Osteoblast (primary cell): ENCODE measurements at places on chromosomes 1 and 21. TPM values are rescaled to one million over a fixed set of nuclear protein-coding genes. Genes with fewer than 3 reads are reported as not detected.

Gene SPRR5
- not detected in 2 replicates for total RNA-seq

Gene RNF186
- total RNA-seq = not detected in 2 replicates

Gene SPRR2B
- not detected in 2 replicates for total RNA-seq

Gene BRDT
- not detected in 2 replicates for total RNA-seq

Gene SPRR4
- not detected in 2 replicates for total RNA-seq

Gene DRAXIN
- under 0.01 TPM in 2 replicates for total RNA-seq

Gene EPHX1
- total RNA-seq = 67.0 and 77.2 TPM in 2 replicates

Gene TACSTD2
- total RNA-seq = under 0.01 and 0.29 TPM in 2 replicates

Gene CD84
- total RNA-seq = 0.29 and 0.36 TPM in 2 replicates

Gene CNIH3
- total RNA-seq = 3.6 and 9.7 TPM in 2 replicates

Gene CD1D
- total RNA-seq = under 0.01 TPM in 1 of 2 replicates, not detected in the other

Gene RUNX1
- 40.9 and 60.4 TPM in 2 replicates for total RNA-seq

Gene CGN
- total RNA-seq = not detected in 2 replicates

Gene THEMIS2
- 16.8 and 17.4 TPM in 2 replicates for total RNA-seq

Gene HCN3
- total RNA-seq = 2.5 and 2.9 TPM in 2 replicates

Gene NTRK1
- 0.36 and 0.88 TPM in 2 replicates for total RNA-seq

Gene CYP4A22
- total RNA-seq = not detected in 2 replicates

Gene PRDM16
- 6.5 and 8.3 TPM in 2 replicates for total RNA-seq

Gene S100A7
- not detected in 2 replicates for total RNA-seq

Gene SMPDL3B
- total RNA-seq = under 0.01 TPM in 1 of 2 replicates, not detected in the other

Gene OR2L8
- total RNA-seq = not detected in 2 replicates

Gene IL6R
- total RNA-seq = 5.3 and 8.0 TPM in 2 replicates

Gene CFAP74
- not detected in 2 replicates for total RNA-seq

Gene PLA2G2D
- total RNA-seq = not detected in 2 replicates

Gene CCDC185
- total RNA-seq = not detected in 2 replicates

Gene LAMC2
- 3.3 and 3.5 TPM in 2 replicates for total RNA-seq

Gene POMGNT1
- total RNA-seq = 43.9 and 45.6 TPM in 2 replicates

Gene URB2
- total RNA-seq = 7.7 and 9.0 TPM in 2 replicates

Gene UMODL1
- total RNA-seq = under 0.01 TPM in 1 of 2 replicates, not detected in the other

Gene PFKFB2
- 14.5 and 17.7 TPM in 2 replicates for total RNA-seq

Gene SLC9C2
- total RNA-seq = not detected in 2 replicates

Gene WNT2B
- total RNA-seq = 1.5 and 2.2 TPM in 2 replicates

Gene PUSL1
- 19.4 and 29.3 TPM in 2 replicates for total RNA-seq

Gene METTL13
- 13.0 and 15.3 TPM in 2 replicates for total RNA-seq

Gene SPRR2A
- total RNA-seq = not detected in 2 replicates

Gene NTNG1
- total RNA-seq = 3.6 and 6.2 TPM in 2 replicates

Gene SYT6
- 0.29 and 0.36 TPM in 2 replicates for total RNA-seq

Gene CAMK2N1
- 0.36 and 1.5 TPM in 2 replicates for total RNA-seq

Gene PPP1R8
- 29.7 and 34.2 TPM in 2 replicates for total RNA-seq

Gene ITLN1
- not detected in 2 replicates for total RNA-seq

Gene KRTAP13-2
- not detected in 2 replicates for total RNA-seq

Gene MYOM3
- under 0.01 TPM in 1 of 2 replicates, not detected in the other for total RNA-seq

Gene TRIM63
- under 0.01 and 0.36 TPM in 2 replicates for total RNA-seq

Gene ADGRL4
- total RNA-seq = 16.6 and 23.6 TPM in 2 replicates
